EH (cell line): ENCODE measurements at places on chromosomes 13 and 19.

DNA sequence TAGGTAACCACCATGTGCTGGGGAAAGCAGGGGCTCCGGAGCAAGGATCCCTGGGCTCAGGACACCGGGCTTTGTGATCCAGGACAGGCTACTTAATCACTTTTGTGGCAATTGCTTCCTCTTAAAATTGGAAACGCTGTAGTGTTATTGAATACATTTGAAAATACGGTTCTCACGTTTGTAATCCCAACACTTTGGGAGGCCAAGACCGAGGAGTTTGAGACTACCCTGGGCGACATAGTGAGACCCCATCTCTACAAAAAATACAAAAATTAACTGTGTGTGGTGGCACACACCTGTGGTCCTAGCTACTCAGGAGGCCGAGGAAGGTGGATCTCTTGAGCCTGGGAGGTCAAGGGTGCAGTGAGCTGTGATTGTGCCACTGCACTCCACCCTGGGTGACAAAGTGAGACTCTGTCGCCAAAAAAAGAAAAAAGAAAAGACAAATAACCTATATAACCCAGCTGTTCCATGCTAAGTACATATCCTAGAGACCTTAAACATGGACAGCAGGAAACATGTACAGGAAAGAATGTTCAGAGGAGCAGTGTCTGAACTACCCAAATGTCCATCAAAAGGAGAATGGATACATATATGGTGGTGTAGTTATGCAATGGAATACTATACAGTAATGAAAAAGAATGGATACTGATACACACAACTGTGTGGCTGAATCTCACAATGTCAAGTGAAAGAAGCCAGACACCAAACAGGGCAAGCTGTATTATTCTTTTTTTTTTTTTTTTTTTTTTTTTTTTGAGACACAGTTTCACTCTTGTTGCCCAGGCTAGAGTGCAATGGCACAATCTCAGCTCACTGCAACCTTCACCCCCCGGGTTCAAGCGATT lies 622 bp upstream of the PRODH2 start:
- DNase-seq: no peak

DNA sequence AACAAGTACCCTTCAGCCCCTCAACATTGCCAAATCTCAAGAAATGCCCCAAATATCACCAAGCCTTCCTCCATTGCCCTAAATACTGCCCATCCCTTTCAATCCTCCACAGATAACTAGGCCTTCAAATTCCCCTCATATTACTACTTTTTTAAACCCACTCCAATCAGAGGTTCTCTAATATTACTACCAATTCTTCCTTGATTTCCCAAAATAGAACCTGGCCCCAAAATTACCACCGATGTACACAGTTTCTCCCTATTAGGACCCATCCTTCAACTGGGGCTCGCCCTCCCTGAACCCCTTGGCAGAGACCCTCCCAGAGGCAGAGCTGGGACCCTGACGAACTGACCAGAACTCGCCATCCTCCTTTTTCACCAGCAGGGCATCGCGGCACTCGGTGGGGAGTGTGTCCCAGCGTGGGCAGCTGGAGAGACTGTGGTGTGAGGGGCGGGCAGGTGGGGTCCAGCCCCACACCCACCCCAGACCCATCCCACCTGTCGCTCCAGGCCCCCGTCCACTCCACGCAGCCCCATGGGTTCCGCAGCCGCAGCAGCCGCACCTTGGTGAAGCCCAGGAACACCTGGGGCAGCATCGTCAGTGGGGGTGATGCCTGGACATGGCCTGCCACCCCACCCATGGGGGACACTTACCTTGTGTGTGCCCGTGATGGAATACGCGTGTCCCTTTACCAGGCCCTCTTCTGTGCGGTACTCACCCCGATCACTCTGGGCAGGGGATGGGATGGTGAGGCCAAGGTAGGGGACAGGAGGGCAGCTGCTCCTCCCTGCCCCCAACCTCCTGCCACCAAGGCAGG lies 6.1 kb downstream of the CAPN12 start:
- peak; percentile 7 for DNase-seq

GRCh38 chr13:33182729-33183128 lies 102.8 kb downstream of the STARD13 start:
- DNase-seq: no peak

GRCh38 chr13:71477735-71478134 lies 389.3 kb downstream of the DACH1 start:
- DNase-seq: no peak

DNA sequence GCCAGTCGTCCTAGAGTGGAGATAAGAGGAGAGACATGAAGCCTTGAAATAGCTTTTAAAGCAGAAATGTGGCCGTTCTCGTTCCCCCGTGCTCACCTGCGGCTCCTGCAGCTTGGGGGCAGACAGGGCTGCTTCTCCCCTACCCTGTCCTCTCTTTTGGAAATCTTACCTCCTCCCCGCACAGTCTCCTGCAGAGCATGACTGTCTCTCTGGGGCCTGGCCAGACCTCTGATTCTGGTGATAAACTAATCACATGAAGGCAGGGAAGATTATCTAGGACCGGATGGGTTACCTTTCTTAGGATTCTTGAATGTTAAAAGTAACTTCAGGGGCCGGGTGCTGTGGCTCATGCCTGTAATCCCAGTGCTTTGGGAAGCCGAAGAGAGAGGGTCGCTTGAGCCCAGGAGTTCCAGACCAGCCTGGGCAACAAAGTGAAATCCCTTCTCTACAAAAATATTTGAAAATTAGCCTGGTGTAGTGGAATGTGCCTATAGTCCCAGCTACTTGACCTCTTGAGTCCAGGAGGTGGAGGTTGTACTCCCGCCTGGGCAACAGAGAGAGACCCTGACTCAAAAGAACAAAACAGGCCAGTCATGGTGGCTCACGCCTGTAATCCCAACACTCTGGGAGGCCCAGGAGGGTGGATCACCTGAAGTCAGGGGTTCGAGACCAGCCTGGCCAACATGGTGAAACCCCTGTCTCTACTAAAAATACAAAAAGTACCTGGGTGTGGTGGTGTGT lies 8.1 kb downstream of the CEBPA start:
- DNase-seq: no peak

DNA sequence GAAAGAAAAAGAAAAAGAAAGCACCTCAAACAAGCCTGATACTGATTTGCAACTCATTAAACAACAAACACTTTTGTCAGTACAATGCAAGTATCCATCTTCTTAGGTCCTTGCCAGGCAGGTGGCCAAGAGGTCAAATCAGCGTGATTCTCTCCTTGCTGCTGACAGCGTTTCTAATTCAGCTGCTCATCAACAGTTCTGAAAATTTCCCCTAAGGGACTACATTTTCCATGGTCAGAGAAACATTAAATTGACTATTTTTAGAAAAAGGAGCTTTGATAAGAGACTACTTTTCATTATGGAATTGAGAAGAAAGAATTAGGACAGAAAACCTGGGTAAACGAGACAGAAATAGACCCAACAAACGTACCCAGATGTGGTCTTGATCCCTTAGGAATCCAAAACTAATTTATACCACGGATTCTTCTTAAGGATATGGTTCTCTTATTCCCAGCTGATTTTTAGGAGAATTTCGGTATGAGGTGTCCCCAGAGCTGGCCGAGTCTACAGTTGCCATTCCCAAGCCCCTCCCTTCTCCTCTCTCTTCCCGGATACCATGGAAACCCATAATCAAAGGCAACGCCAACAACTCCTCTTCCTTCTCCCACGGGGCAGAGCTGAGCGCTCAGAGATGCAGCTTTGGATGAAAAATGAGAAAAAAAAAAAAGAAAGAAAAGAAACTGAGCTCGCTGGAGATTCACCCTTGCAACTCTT lies 29.5 kb upstream of the CEBPG start:
- peak; percentile 22 for DNase-seq

DNA sequence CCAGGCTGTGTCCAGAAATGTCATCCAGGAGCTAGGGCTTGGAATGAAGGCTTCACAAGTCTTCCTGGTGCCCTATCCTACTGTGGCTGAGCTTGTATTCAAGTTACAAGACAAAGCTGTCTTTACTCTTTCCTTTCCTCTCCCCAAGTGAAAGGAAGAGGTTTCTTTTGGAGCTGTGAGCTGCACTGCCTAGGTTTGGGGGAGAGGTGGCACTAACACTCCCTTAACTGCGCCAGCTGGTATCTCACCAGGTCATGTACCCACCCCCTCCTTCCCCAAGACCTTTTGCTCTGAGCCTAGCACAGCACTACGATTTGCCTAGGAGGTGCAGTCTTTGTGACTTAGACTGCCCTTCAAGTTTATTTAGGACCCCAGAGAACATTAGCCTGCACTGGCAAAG lies 2053.6 kb upstream of the PRR20A start:
- DNase-seq: no peak

DNA sequence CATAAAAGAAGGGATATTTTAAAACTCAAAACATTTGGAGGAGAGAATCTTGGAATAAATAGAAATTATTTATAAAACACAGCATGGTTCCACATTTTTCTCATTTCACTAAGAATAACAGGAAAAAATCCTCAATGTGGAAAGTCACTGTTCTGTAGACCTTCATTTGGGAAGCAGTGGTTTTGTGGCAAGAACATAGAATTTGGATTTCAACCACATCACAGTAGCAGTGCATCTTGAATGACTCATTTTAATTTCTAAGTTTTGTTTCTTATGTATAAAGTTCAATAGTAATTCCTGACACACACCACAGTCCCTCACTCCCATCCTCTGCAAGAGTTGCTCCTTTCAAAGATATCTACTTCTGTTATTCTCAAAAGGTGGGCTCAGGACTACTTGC lies 264.0 kb downstream of the ENOX1 start:
- DNase-seq: peak; percentile 77

DNA sequence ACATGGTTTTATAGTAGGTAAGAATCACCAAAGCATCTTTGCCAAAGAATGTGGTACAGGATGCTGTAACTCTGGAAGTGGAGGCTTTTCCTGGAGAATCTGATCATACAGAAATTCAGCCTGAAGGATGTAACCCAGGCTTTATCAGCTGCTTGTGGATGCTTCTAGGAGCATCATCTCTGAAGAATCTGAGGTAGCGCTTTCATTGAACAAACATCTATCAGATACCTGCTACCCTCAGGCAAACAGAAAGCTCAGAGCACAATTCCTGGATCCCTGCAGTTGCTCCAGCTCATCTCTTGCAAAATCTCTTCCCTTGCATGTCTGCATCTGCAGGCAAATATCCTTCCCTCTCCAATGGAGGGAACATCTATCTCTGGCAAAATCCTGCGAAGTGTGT lies 9.3 kb downstream of the FAM124A start:
- no peak for DNase-seq

GRCh38 chr19:48842789-48843162 lies 6.5 kb upstream of the HSD17B14 start:
- DNase-seq: peak; percentile 61
